ENCODE measurements at places on chromosomes 1 and 21. TPM values are rescaled to one million over a fixed set of nuclear protein-coding genes. Genes with fewer than 3 reads are reported as not detected.

GRCh38 chr1:26317612-26318337 lies at the start of gene CD52:
Gene CD52, plus strand, starts transcription at chr1:26317958. Its CDS starts 60 bp downstream, at chr1:26318018.
- no peak within 1 kb of the TSS for H3K4me3 ChIP-seq
- H3K36me3 ChIP-seq = no peaks in the 10 kb centered on the region
- H3K27ac ChIP-seq = no peak within 1 kb of the TSS
- H3K27me3 ChIP-seq = no peaks in the 10 kb centered on the region
- no peak for DNase-seq

GRCh38 chr1:181206979-181207790 lies 118.7 kb downstream of the IER5 start:
- no peaks in the 10 kb centered on the region for H3K27me3 ChIP-seq
- H3K4me1 ChIP-seq = no peaks in the 10 kb centered on the region
- H3K36me3 ChIP-seq = no peaks in the 10 kb centered on the region
- DNase-seq = no peak

FTCD gene
- 1.4 TPM for total RNA-seq

KNCN gene
- total RNA-seq = not detected

ITGB2 gene
- 56.1 TPM for total RNA-seq

DNA sequence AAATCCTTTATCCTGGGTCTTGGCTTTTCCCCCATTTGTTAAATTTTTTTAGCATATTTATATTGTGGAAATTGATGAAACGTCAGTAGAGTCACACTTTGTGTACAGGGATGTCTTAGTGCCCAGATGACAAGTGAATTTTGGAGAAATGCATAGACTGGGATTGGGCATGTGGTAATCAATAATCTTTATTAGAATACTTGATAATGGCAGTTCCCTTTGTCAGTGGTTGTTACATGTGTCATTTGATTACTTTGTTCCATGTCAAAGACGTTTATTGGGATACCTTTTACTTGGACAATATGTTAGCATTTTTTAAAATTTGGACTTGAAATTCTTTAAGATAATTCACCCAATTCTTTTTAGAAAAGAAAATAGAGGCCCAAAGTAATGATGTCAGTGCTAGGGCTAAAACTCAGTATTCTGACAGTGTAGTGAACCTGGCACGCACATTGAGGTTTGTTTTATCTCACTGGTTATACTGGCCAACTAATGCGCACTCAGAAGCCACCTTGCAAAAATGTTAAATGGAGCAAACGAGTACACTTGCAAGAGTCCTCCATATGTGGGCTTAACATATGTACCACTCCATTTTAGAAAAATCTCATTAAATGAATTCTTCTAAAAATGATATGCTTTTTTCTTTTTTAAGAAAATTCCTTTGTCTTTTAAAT lies 9.2 kb downstream of the PRPF38B start:
- no peak for DNase-seq
- H3K4me1 ChIP-seq = peaks cover 5% of the 10 kb centered on the region
- no peak overlapping the region for H3K4me3 ChIP-seq

CASQ1 gene
- 3.0 TPM for total RNA-seq

SAMD11 gene
- 4.5 TPM for total RNA-seq

DNA sequence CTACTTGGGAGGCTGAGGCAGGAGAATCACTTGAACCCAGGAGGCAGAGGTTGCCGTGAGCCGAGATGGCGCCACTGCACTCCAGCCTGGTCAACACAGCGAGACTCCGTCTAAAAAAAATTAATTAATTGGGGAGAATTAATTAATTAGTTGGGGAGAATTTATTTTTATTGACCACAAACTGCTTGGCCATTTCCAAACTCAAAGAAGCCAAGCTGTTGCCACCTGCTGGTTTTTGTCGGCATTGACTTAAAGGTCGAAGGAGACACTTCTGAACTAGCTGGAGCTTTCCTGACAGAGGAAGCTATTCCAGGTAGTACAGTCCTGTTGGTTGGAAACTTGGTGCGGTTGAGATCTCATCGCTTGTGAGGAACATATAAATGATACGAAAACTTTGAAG lies 13.1 kb downstream of the MAP1LC3C start:
- no peak overlapping the region for H3K27ac ChIP-seq
- H3K4me1 ChIP-seq = no peaks in the 10 kb centered on the region
- H3K36me3 ChIP-seq = no peaks in the 10 kb centered on the region

- H3K27ac ChIP-seq = no peak overlapping the region
- no peaks in the 10 kb centered on the region for H3K36me3 ChIP-seq
- DNase-seq = no peak
- H3K4me3 ChIP-seq = no peak overlapping the region
Observed at GRCh38 chr1:223887747-223888418, 42.1 kb upstream of the TP53BP2 start.

CYP4Z1 gene
- total RNA-seq = 0.87 TPM

DNA sequence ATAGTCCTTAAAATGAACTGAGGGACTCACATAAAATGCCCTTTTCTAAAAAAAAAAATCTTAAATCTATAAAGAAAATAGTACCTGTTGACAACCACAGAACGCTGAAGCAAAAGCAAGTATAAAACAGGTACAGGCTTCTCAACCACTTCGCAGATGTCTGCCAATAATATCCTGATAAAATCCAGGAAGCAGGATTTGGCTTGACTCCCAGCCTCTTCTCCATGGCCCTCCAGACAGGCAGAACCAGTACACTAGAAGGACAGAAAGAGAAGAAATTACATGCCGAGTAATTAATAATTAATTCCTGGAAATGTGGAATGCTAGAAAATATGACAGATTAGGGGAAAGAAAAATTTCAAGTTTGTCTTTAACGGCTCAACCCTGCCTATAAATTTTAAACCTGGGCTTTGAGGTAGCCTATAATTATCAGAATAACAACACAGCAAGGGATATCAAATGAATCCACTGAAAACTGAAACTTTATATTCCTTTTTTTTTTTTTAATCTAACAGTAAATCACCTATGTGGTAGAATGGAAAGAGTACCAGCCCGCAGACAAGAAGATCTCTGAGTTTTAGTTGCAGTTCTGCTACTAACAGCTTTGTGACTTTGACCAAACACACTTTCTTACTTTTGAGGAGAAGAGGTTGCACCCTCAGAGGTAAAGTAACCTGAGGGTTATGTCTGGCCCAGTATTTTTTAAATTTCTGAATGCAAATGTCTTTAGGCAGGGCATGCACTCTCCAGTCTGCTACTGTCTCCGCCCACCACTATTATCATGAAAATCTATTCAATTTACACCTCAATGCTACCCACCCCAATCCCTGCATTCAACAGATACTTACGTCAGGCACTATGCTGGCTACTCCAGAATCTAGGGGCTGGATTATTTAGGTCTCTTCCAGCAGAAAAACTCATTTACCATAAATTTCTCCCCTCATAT lies 2.7 kb downstream of the KIAA0319L start:
- peaks cover 3% of the 10 kb centered on the region for H3K4me1 ChIP-seq
- peak; percentile 89 for DNase-seq
- no peaks in the 10 kb centered on the region for H3K36me3 ChIP-seq
- H3K27ac ChIP-seq = peak overlapping the region; percentile 29

MFAP2 gene
- 31.0 TPM for total RNA-seq

KRTAP19-3 gene
- total RNA-seq = not detected

GRCh38 chr1:44566281-44567046 lies 107.8 kb downstream of the TMEM53 start:
- no peaks in the 10 kb centered on the region for H3K27me3 ChIP-seq
- no peaks in the 10 kb centered on the region for H3K36me3 ChIP-seq
- no peaks in the 10 kb centered on the region for H3K4me1 ChIP-seq
- no peak overlapping the region for H3K27ac ChIP-seq

DIO1 gene
- 0.23 TPM for total RNA-seq

PRAMEF8 gene
- not detected for total RNA-seq

DNA sequence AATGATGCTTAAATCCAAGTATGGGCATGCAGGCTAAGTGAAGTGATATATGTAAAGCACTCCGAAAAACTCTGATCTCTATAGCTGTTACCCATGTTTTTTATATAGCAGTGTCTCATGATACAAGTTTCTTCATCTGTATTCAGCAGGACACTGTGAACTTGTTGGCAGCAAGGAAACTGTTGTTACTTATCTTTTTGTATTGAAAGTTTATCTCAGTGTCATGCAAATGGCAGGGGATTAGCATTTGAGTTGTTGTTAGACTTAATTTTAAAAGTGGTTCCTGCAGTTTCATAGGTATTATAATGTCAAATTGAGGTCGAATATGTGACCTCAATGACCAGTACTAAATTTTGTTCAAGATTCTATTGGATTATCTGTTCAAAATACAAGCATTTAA lies 47.9 kb downstream of the NCAM2 start:
- no peaks in the 10 kb centered on the region for H3K27me3 ChIP-seq
- no peaks in the 10 kb centered on the region for H3K36me3 ChIP-seq
- no peak overlapping the region for H3K27ac ChIP-seq
- H3K4me1 ChIP-seq = no peaks in the 10 kb centered on the region

OR2M3 gene
- not detected for total RNA-seq

HCN3 gene
- 2.6 TPM for total RNA-seq

DNA sequence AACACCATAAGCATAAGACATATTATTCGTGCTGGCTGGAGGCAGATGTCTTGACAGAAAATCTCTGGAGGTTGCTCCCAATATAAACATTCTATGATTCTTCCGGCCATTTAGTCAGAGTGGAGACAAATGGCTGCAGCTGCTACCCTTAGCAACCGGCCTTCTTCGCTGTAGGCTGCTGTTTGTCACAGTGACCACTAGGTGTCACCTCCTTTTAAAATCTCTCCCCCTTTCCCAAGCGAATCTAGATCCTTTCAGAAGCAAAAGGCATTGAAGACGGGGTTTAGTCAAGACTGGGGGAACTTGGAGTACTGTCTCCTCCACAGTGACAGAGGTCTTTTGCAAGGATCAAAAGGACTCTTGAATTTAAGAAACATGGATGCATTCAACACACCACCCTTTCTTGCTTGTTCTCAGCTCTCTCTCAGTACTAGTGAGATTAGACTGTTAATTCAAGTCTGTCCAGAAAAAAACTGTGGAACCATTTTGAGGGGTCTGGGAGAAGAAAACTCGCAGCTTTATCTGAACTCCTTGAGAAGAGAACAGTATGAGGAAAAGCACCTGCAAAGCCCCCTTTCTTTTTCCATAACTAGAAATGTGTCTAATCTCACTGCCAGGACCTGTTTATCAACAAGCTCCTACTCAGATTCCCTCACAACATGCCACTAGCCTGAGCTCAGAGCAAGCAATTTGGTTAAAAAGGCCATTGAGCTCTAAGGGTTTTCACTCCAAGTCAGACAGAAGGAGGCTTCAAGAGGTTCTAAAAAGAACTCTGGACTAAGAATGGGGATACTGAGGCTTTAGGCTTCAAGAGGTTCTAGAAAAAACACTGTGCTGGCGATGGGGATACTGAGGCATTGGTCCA lies 408.3 kb upstream of the PLXNA2 start:
- H3K27ac ChIP-seq = no peak overlapping the region
- no peaks in the 10 kb centered on the region for H3K36me3 ChIP-seq
- DNase-seq = peak; percentile 21
- no peaks in the 10 kb centered on the region for H3K4me1 ChIP-seq

- H3K27ac ChIP-seq = no peak overlapping the region
- no peaks in the 10 kb centered on the region for H3K4me1 ChIP-seq
- no peaks in the 10 kb centered on the region for H3K36me3 ChIP-seq
- no peak overlapping the region for H3K4me3 ChIP-seq
- no peak for DNase-seq
- H3K27me3 ChIP-seq = no peaks in the 10 kb centered on the region
Observed at GRCh38 chr1:207361889-207362288, 40.4 kb downstream of the CD55 start.

GRCh38 chr1:104392552-104392951 lies 642.9 kb downstream of the AMY1C start:
- H3K27ac ChIP-seq = no peak overlapping the region
- no peaks in the 10 kb centered on the region for H3K4me1 ChIP-seq

- no peaks in the 10 kb centered on the region for H3K27me3 ChIP-seq
- H3K4me3 ChIP-seq = no peak overlapping the region
- H3K27ac ChIP-seq = peak overlapping the region; percentile 53
- no peaks in the 10 kb centered on the region for H3K36me3 ChIP-seq
- no peaks in the 10 kb centered on the region for H3K4me1 ChIP-seq
Observed at GRCh38 chr1:172976222-172977041, 74.3 kb downstream of the TNFSF18 start.

NCF2 gene
- 2.1 TPM for total RNA-seq

DNA sequence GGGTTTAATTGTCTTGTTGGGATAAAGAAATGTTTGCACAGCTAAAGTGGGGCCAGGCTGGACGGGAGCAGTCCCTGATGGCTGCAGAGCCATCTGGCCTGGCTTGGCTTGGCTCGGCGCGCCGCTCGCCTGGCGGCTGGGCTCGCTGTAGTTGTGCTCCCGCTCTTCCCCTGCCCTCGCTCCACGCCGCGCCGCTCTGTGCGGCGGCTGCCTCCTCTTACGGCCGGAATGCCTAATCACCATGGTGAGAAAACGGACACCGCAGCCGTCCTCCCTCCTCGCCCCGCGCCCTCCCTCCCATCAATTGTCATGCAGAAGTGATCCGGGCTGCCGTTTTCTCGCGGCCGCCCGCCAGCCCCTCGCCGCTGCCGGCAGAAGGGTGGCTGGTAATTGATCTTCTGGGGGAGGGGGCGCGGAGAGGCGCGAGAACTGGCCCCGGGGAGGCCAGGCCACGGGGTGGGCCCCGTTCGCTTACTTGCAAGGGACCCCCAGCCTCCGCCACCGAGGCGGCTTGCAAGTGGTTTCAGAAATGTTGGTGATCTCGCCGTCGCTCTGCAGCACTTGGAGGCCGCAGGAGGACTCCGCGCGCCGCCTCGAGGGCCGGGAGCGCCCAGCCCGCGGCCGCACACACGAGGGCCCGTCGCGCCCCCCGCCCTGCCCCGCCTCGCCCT lies 12.4 kb downstream of the RNF220 start:
- H3K4me1 ChIP-seq = no peaks in the 10 kb centered on the region
- no peak for DNase-seq
- no peak overlapping the region for H3K27ac ChIP-seq
- no peak overlapping the region for H3K4me3 ChIP-seq

- H3K4me3 ChIP-seq = no peak overlapping the region
- H3K27ac ChIP-seq = no peak overlapping the region
- H3K27me3 ChIP-seq = no peaks in the 10 kb centered on the region
- DNase-seq = no peak
- H3K4me1 ChIP-seq = peaks cover 11% of the 10 kb centered on the region
Observed at GRCh38 chr1:171641076-171641864, 11.2 kb downstream of the MYOC start.

IVL gene
- total RNA-seq = 0.57 TPM

DNA sequence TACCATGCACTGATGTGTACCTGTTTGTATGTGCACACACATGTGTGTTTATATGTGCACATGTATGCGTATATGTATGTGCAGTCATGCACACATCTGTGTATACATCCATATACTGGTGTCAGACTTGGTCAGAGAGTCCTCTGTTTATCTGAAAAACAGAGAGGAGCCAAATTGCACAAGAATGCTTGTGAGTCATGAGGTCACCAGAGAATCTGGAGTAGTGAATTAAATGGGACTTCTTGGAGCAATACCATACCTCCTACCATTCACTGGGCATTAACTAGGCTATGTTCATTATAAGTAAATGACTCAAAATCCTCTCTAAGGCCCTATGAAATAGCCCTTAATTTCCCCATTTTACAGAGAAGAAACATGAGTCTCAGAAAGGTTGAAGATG lies 272.1 kb upstream of the C1orf87 start:
- H3K36me3 ChIP-seq = no peaks in the 10 kb centered on the region
- DNase-seq = no peak
- no peak overlapping the region for H3K4me3 ChIP-seq
- H3K4me1 ChIP-seq = no peaks in the 10 kb centered on the region

GRCh38 chr1:185433667-185434066 lies 116.6 kb upstream of the IVNS1ABP start:
- DNase-seq = no peak
- no peaks in the 10 kb centered on the region for H3K27me3 ChIP-seq
- H3K4me3 ChIP-seq = no peak overlapping the region
- no peak overlapping the region for H3K27ac ChIP-seq
- H3K4me1 ChIP-seq = no peaks in the 10 kb centered on the region

EMC1 gene
- 86.2 TPM for total RNA-seq

GRCh38 chr1:66624412-66625060 lies 90.6 kb downstream of the SGIP1 start:
- H3K4me3 ChIP-seq = no peak overlapping the region
- no peak overlapping the region for H3K27ac ChIP-seq
- H3K4me1 ChIP-seq = no peaks in the 10 kb centered on the region
- H3K36me3 ChIP-seq = no peaks in the 10 kb centered on the region

Data from prostate gland (tissue), 2 donors.